K562 (cell line): ENCODE measurements at places on chromosomes 3 and 15. TPM values are rescaled to one million over a fixed set of nuclear protein-coding genes. Genes with fewer than 3 reads are reported as not detected.

Gene FAM81A
- not detected in 2 replicates for polyA plus RNA-seq

Gene VGLL3
- under 0.01 TPM in 1 of 2 replicates, not detected in the other for polyA plus RNA-seq

Gene DNAJA4
- polyA plus RNA-seq, result 0.09 TPM in 1 of 2 replicates, not detected in the other

Gene CSTA
- polyA plus RNA-seq, result 0.94 and 2.3 TPM in 2 replicates

DNA sequence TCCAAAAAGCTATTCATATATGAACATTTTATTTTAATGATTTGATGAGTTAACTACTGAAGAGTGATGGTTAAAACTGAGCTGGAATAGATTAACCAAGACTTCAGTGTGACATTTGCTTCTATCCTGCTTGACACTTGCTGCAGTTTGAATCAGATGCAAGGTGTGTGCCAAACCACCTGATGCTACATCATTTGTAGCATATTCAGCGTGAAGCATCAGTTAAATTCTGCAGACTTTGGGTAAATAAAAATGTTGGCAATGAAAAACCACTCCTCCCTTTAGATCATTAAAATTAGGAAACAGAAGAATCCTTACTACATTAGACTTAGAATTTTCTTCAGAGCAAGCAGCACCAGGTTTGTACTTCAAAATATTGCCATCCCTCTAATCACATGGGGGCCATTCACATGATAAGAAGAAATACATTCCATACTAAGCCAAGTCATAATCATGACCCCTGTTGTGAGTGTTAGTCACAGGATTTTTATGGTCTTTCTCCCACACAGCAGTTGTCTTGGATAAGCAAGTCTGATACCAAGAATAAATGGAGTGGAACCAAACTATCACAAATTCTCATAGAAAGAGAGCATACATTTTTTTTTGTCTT is 160.7 kb upstream of the TNIK start:
- DNase-seq, result no peak

GRCh38 chr3:132570016-132570415 is 27.1 kb upstream of the ACKR4 start:
- DNase-seq, result no peak

DNA sequence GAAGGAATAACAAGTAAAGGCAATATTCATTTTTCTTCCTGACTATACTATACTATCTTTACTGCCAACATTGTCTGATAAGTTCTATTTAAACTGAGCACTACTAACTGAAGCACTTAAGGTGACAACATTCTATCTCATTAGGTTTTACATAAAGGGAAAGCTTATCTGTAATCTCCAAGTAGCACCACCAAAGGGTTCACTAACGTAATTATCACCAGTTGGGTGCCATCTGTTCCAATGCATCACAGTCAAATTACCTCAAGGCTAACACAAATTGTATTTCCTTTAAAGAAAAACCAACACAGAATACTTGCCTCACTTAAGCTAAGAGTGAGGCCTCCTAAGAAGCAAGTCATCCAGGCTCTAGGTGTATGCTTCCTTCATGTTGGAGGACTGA is 453.8 kb downstream of the RAP2B start:
- DNase-seq, result no peak

GRCh38 chr3:193586526-193586925 is 6.5 kb upstream of the OPA1 start:
- DNase-seq, result no peak

GRCh38 chr3:66106788-66107187 is 68.1 kb upstream of the MAGI1 start:
- no peak for DNase-seq

- DNase-seq, result no peak
Measured at GRCh38 chr15:83077491-83078230, 10.6 kb upstream of the BTBD1 start.

GRCh38 chr3:11072631-11073030 is 80.1 kb downstream of the SLC6A1 start:
- no peak for DNase-seq

- DNase-seq, result peak; percentile 92
Measured at GRCh38 chr15:75153087-75153486, 48.6 kb upstream of the C15orf39 start.

DNA sequence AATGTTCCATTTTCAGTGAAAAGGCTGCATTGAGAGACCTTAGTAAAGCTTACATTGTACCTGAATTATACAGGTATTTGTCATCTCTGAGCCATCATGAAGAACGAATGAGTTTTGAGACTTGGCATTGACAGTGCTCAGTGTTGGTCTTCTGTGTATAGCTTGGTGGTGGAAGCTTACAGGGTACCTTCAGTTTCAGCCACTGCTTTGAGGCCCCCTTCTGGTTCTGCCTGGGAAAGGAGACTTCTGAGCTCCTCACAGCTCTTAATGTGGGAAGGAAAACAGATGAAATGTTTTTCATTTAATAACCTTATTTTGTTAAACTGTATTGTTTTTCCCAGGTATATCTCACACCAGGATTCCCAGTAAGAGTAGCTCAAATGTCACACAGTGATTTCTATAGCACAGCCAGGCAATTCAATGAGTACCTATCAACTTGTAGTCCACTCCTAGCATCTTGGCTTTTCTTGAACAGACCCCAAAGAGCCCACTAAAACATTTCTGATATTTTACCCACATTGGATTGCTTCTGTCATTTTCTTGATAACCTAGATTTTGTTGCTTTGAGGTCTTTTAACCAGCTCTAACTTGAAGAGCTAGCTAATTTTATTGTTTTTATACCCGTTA is 5.6 kb downstream of the SERPINI1 start:
- DNase-seq, result no peak

DNA sequence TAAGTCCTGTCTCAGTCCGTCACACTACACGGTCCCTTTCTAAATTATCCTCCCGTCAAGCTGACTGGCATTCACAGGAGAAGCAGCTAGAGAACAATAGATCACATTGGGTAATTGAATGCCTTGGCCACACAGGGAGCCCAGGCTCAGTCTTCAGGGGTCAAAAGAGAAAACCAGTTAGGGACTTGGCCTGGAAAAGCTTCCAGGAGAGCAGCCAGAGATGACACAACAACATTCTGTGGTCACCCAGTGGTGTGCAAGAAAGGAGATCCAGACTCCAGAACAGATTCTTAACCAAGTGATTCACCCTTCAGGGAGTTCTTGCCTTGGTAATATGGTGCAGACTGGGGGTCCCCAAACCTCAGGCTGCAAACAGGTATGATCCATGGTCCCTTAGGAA is 15.9 kb downstream of the ARHGAP31 start:
- DNase-seq, result no peak

DNA sequence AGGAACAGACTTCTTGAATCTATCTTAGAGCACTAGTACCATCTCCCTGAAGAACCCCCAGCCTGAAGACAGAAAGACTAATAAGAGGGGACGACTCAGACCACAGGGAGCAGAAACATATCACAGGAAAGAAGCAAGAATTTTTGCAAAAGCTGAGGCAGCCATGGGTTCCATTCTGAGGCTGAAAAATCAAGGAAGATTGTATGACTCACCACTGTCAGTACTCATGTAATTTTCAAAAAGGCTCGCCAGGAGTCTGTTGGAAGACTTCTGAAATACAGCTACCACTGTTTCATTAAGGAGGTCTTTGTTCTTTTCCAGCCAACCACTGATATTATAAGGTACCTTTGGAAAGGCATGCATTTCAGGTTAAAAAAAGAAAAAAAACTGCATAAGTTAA is 47.5 kb downstream of the MYH15 start:
- no peak for DNase-seq

GRCh38 chr15:85329561-85330422 is 50.6 kb upstream of the AKAP13 start:
- no peak for DNase-seq

GRCh38 chr3:159904455-159904854 is 84.2 kb upstream of the IL12A start:
- DNase-seq, result no peak

DNA sequence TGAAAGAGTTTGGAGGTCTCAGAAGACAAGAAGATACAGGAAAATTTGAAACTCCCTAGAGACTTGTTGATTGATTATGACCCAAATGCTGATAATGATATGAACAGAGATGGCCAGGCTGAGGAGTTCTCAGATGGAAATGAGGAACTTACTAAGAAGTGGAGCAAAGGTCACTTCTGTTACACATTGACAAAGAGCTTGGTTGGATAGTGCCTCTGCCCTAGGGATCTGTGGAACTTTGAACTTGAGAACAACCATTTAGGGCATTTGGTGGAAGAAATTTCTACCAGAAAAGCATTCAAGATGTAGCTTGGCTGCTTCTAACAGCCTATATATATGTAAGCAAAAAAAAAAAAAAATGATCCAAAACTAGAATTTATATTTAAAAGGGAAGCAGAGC is 48.9 kb upstream of the NAALADL2 start:
- DNase-seq, result no peak

DNA sequence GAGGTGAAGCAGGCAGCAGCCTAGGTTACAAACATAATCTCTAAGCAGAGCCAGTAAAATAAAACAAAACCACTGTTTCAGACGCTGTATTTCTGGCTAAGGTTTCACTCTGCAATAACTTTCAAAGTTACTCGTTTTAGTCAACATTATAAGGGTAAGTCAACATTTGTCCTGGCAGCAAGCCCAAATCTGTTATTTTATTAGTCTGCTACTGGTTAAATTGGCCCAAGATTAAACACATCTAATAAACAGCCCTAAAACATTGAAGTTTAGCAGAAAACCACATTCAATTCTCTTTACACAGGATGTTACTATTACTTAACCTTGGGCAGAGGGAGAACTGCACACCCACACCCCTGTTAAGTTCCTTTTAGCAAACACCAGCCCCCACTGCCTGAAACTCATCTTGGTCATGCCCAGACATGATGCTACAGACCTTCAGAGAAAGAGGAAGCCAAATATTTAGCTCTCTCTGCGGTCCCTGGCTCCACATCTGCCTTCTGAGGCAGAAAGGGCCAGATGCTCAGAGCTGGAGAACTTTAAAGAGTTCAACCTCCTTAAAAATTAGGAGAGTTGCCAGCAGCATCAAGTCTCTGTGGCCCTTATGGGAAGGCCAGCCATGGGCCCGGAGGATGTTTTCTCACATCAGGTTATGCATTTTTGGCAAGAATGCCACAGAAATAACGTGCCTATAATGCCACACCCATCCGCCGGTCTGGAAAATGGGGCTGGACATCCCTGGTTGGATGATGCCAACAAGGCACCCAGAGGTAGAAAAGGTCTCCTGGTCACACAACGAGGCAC is 17.9 kb downstream of the ARHGEF3 start:
- no peak for DNase-seq

DNA sequence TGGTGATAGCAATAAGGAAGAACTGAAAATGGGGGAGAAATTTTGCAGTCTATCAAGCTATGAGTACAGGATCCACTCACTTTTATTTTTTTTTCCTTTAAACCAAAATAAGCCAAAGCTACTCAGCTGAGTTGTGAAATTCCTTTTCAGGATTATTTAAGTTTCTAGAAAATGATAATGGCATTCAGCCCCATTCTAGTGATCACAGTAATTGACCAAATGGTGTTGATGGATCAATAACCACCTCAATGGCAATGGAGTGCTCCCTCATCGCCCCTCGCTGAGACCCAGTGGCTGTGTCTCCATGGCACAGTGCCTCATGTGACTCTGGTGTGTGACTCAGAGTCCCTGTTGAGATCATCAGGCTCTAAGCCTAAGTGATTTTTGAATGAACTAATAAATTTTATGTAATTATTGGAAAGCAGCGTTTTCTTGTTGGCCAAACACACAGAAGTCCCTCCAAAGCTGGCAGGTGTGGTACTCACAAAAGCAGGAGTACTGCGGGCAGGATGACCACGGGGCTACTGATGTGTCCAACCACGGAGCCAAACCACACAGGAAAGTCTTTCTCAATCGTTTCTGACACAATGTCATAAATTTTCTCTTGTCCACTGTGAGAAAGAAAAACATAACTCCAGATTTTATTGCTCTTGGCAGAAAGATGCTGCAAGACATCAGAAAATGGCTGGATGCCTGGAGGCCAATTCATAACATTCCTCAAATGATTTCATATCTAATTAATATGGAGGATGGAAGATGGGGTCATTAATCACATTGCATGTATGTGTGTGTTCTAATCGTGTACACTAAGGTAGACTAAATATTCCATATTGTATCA is 14.4 kb upstream of the STARD5 start:
- DNase-seq, result no peak

- DNase-seq, result no peak
Measured at GRCh38 chr3:18703798-18704197, 278.7 kb upstream of the SATB1 start.

DNA sequence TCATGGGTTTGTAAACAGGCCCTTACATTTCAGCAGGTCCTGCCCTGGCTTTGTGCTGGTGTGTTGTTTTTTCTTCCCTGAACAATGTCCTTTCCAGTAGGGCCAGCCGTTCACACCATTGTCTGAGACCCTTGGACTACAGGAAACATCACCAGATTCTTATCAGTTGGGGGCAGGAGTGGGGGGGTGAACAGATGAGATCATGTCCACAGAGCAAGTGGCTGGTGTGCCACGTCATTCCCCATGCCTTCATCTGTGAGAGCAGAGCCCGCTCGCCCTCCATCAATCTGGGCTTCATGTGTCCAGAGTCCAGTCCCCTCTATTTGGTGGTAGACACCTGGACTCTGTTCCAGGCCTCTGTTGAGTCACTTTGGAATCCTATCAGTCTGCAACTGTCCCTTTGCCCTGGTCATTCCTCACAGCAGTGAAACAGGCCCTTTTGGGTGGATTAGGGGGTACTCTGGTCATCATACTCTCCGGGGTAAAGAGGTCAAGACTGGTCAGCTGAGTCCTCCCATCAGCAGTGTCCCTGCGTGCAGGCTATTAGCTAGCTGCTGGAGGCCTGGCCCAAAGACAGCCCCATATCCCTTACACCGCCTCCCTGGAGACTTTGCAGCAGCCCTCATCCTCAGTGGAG is 15.0 kb downstream of the SEMA3G start:
- DNase-seq, result no peak

- DNase-seq, result no peak
Measured at GRCh38 chr3:31770822-31771326, 210.2 kb downstream of the OSBPL10 start.

DNA sequence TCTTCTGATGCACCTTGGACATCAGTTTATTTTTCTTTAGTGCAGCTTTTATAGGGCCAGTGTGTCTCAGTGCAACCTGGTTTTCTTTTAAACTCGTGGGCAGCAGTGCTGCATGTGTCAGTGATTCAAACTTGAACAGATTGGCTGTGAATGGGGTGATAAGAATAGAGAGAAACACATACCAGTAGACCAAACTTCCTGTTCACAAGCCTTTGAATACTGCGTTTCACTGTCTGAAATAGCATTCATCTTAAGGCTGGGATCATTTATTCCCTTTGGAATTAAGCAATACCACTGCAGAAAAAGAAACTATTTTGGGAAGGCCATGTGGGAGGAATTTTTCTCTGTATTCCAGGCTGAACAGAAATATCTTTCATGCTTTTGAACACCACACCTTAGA is 51.7 kb downstream of the PHLDB2 start:
- DNase-seq, result no peak
